Activated CD8-positive, alpha-beta memory T cell treated with anti-CD3 and anti-CD28 coated beads for 4 hours (primary cell): ENCODE measurements at places on chromosomes 5 and 9.

DNA sequence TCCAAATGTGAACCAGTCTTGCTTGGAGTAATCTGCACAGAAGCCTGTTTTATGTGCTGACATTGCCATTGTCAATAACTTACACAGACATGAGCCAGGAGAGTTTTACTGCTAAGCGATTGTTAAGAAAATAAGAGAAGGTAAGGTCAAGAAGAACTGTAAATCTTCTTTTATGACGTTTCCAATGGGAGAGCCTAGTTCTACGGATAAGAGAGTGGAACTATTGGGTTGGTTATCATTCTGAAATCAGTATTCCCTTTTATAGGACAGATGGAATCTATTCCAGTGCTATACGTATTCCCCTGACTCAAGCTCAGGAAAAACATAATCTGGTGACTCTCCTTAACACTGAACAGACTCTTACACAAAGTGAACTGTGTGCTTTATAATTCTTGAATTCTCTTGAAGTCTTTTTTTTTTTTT lies 137.9 kb upstream of the OTULINL start:
- DNase-seq, result no peak

DNA sequence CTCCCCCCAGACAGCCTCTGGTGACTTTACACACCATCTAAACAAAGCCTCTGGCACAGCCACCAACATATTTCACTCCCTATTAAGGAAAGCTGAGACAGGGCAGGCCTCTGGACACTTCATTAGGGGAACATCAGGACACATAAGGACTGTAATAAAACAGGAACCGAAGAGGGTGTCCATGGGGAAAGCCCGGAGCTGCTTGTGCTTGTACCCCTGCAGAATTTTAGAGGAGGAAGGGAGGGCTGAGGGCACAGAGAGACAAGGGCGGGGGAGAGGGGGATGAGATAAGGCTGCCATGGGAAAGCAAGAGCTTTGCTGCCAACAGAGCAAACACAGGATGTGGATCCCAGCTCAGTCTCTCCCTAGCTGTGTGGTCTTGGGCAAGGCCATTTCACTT lies 138.4 kb downstream of the ASTN2 start:
- no peak for DNase-seq

- DNase-seq, result no peak
Observed at GRCh38 chr5:139243425-139243970, 45.3 kb upstream of the SIL1 start.

DNA sequence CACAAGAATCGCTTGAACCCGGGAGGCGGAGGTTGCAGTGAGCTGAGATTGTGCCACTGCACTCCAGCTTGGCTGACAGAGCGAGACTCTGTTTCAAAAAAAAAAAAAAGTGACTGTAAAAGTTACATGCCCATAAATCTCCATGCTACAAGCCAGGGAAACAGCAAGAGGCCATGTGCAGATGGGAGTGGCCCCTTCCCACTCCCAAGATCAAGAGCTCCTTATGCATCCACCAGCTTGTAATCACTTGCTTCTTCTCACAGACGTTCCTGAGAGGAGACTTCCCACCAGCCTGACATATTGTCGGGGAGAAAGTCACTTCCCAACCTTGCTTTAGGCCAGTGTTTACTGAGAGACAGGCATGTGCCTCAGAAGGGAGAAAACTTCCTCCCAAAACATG lies 45.6 kb upstream of the N4BP3 start:
- no peak for DNase-seq
